ENCODE measurements at places on chromosomes 6 and 20. TPM values are rescaled to one million over a fixed set of nuclear protein-coding genes. Genes with fewer than 3 reads are reported as not detected.
A peak's percentile ranks its signal among the peaks of the same experiment; 100 is the strongest.

The DZANK1 gene
- 1.8 TPM for total RNA-seq

DNA sequence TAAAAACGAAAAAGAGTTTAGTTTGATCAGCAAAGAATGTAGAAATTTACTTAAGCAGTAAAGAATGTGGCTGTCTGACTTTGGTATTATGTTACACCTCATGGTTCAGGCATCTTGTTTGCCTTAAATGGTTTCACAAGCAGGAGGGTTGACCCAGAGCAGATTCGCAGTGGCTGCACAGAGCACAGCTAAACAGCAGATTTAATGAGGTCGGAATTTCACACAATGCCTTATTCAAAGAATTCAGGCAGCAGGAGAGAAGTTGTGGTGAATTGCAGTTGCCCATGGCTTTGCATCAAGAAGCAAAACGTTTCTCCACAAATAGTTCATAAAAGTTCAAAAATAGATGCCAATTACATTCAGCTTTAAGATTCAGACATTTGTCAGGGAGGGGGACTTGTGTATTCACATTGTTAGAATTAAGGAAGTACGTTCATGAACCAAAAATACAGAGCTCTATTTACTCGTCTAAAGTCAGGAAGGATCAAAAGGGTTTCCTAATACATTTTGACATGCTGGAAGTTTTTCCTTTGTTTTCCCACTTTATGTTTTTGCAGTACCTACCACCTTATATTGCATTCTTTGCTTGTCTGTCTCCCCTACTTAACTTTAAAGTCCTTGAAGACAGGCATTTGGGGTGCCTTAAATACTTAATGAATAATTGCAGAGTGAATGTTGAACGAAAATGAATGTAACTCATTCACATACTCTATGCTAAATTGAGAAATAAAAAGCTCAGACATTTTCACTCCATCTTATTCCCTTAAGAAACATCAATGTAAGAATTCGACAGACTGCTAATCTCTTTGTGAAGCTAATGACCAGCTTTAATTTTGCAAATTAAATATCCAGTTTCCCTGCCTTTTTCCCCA, 1163.6 kb upstream of the CITED2 start:
- peak; percentile 99 for DNase-seq

DNA sequence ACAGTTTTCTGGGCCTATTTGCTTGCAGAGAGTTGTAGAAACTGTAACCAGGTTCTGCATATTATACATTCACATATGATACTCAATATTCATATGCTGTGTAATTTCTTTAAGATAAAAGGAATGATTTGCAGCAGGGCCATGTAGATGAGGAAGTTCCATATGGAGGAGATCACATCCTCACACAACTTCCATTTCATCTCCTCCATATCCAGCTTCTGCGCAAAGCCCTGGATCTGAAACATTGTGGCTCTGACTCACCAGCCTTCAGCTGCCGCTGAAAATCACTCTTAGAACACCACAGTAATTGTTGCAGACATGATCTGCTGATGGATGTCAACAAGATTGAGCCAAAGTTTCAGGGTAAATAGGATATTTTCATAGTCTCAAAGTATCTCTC, 57.7 kb downstream of the PXDC1 start:
- no peak for DNase-seq

GRCh38 chr20:22795433-22795832, 211.1 kb upstream of the FOXA2 start:
- no peak for DNase-seq

GRCh38 chr20:17314264-17314663, 87.4 kb downstream of the PCSK2 start:
- DNase-seq, result no peak

DNA sequence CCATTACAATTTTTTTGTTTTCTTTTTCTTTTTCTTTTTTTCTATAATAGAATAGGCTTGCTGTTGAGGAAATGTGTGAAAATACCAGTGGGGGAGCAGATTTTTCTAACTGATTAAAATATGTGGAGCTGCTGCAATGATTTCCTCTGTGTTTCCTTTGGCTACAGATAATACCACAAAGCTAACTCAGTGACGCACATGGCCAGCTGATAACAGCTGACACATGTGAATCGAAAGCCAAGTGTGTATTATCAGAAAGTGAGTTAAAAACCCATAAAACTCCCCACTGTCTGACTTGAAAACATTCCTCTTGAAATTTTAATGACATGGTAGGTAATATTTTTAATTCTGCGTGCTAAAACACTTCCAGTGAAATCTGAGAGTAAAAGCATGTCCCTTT, 70.8 kb upstream of the AHI1 start:
- DNase-seq, result peak; percentile 73

GRCh38 chr6:54910921-54911320, 64.3 kb downstream of the FAM83B start:
- DNase-seq, result no peak

DNA sequence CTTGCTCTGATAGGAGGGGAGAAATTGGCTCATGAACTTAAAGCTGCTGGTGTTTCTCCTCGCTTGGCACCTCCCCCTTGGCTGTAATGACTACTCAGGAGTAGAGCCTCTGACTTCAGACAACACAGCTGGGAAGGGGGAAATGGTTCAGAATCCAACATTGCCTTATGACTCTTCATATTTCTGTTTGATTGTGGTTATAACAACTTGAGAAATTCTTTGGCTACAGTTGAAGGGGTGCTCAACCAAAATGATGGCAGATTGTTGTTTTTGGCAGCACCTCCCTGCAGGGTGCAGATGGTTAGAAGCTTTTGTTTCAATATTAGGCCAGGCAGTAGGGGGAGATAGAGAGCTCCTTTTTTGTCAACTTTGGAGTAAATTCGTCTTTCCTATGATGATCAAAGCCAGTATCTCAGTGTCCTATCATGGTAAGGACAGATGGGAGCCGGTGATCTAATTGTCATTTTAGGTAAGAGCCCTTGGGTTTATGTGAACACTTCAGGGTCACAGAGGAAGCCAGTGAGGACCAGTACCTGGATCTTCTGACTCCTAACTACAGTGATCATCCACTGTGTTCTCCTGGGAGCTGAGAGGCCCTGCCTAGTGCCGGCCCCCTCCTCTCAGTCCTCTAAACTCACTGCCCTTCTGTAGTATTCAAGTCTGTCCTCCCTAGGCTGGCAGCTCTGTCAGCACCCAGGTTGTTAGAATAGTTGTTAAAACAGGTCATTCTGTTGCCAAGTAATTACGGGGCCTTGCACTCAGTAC, 39.9 kb downstream of the RPRD1B start:
- peak; percentile 93 for DNase-seq

- no peak for DNase-seq
Observed at GRCh38 chr6:518218-518617, 126.7 kb downstream of the IRF4 start.

- DNase-seq, result no peak
Observed at GRCh38 chr6:25060522-25060921, 124.8 kb upstream of the RIPOR2 start.

GRCh38 chr6:127343809-127344659, 625 bp upstream of the ECHDC1 start:
- peak; percentile 33 for DNase-seq

Data from M059J (cell line).